Renal cortical epithelial cell (primary cell): ENCODE measurements at places on chromosomes 7 and 10.

DNA sequence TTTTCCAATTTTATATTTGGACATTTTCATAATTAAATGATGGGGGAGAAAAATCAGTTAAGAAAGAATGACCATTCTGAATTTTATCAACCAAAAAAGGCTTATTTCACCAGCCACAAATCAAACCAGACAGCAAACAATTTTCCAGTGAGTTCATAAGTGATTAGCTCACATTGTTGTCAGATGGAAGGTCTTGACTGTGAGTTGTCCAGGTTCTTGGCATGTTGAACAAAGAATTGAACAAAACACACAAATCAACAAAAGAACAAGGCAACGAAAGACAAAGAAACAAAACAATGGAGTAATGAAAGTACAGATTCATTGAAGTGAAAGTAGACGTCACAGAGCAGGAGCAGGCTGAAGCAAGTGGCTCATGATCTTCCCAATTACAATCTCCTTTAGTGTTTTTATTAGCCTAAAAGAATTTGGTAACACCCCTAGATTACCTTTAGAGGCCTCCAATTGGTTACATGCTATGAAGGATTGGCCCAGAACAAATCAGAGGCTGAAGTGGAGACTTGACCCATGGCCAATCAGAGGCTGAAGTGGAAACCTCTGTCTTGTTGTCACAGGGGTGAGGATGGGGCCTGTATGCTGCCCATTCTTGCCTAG lies 248.7 kb downstream of the NEBL start:
- no peak for DNase-seq

DNA sequence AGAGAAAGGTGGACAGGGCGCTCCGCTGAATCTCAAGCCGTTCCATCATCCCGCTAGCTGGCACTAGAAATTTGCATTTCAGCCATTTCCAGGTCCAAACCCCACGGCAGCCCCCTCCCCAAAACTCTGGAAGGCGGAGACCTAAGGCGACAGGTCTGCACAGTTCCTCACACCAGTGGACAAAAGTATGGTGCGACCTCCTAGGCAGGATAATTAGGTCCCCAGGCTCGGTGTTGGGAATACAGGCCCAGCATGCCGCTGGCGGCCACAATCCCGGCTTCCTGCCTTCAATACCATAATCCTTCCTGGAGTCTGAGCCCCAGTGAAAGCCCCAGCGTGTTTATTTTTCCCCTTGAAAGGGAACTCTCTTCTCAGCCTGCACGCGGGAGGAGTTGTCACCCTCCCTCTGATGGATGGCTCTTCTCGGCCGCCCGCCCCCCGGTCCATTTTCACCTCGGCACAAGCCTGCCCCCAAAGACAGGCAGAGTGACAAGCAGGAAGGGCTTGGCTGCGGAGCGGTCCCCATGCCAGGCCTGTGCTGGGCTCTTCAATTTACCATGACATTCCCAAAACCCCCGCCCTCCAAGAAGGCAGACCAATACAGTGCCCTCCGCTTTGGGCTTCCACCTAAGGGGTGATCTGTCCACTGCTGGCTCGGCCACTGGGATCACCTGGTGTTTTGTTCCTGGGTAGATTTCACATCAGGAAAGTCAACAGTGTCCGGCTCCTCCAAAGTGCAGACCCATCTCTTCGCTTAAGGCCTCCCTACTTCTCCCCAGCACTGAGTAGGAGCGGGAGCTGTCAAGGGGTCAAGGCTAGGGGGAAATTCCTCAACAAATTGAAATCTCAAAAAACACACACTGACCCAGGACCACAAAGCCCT lies 2.2 kb downstream of the FGFR2 start:
- DNase-seq, result no peak

- no peak for DNase-seq
Measured at GRCh38 chr10:132614431-132615340, 77.1 kb downstream of the INPP5A start.

- no peak for DNase-seq
Measured at GRCh38 chr7:124881981-124882380, 47.6 kb downstream of the POT1 start.

- DNase-seq, result peak; percentile 89
Measured at GRCh38 chr7:90346336-90347125, at the start of gene GTPBP10. Gene GTPBP10 (plus strand): TSS chr7:90346716. CDS start chr7:90346742, 26 bp downstream.

GRCh38 chr10:82850191-82850590 lies 975.2 kb downstream of the NRG3 start:
- no peak for DNase-seq
